ENCODE measurements at places on chromosomes 2 and 18.

- no peak for DNase-seq
These were observed 1132.8 kb downstream of the LRP1B start for GRCh38 chr2:140998017-140998416.

- no peak for DNase-seq
These were observed 43.6 kb downstream of the MALT1 start for GRCh38 chr18:58714821-58715220.

GRCh38 chr2:126932529-126932928 is 33.8 kb downstream of the TEX51 start:
- DNase-seq: no peak

DNA sequence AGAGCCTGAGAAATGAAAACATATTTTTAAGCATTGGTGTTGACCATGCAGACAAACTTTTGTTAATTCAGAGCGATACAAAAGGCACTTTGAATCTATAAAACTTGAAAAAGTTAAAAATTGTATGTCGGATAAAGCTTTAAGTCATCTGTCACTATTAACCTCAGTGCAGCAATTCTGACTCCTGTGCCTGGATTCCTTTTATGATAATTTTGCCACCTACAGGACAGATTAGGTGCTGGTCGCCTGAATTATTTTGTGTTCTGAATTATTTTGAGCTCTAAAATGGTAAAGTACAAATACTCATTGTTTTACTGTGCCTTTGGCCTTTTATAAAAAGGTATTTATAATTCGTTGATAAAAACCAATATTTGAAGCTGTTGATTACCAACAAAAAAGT is 19.4 kb upstream of the RNF138 start:
- DNase-seq: no peak

All from GM12892 (cell line).